GM18507 (cell line): ENCODE measurements at places on chromosomes 3 and 15.

DNA sequence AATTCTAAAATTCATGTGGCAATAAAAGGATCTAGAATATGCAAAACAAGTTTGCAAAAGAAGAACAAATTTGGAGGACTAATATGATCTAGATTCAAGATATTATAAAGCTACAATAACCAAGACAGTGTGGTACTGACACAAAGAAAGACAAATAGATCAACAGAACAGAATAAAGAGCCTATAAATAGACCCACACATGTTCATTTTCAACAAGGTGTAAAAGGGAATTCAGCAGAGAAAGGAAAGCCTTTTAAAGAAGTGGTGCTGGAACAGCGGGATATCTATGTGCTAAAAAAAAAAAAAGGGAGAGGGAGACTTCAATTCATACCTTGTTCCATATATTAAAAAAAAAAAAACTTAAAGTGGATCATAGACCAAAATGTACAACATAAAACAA is 149.0 kb downstream of the WDR76 start:
- DNase-seq: no peak

- no peak for DNase-seq
Observed at GRCh38 chr15:45604326-45604725, 17.1 kb downstream of the BLOC1S6 start.

- no peak for DNase-seq
Observed at GRCh38 chr3:23728601-23729117, 77.1 kb upstream of the UBE2E1 start.

DNA sequence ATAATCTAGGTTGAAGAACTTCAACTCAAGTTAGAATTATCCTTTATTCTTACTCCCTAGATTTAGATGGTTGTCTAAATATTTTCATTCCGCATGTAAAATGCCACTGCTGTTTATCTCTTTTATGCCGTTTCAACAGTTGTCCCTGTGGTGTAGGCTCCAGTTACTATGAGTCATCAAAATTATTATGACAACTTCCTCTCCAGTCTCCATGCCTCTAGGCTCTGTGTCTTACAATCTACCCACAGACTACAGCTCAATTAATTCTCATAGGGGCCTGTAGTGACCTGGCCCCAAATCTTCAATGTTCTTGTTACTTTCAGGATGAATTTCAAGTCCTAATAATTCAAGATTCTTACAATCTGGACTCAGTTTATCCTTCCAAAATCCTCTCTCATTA is 105.8 kb upstream of the UNC13C start:
- no peak for DNase-seq

DNA sequence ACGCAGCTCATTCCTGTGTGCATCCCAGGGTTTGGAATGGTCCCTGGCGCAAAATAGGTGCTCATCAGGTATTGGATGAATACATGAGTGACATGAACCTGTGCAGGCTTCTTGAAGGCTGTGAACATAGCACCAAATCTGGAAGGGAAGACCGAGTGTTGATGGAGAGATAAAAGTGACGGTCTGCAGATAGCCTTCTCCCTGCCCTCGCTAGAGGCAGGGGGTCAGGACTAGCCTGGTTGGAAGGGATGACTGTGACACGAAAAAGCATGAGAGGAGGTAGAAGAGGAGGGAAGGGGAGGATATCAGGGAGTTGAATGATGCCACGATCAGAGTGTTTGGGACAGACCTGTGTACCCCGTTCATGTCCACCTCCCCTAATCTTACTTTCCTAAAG is 267.1 kb downstream of the XXYLT1 start:
- no peak for DNase-seq
